T-helper 1 cell (primary cell): ENCODE measurements at places on chromosomes 6 and 20.

DNA sequence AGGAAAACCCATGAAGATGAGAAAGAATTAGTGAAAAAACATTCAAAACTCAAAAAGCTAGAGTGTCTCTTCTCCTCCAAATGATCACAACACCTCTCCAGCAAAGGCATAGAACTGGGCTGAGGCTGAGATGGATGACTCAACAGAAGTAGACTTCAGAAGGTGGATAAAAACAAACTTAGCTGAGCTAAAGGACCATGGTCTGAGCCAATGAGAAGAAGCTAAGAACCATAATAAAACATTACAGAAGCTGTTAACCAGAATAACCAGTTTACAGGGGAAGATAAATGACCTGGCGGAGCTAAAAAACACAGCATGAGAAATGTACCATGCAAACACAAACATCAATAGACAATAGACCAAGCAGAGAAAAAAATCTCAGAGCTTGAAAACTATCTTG is 904.1 kb upstream of the MANEA start:
- DNase-seq, result no peak

DNA sequence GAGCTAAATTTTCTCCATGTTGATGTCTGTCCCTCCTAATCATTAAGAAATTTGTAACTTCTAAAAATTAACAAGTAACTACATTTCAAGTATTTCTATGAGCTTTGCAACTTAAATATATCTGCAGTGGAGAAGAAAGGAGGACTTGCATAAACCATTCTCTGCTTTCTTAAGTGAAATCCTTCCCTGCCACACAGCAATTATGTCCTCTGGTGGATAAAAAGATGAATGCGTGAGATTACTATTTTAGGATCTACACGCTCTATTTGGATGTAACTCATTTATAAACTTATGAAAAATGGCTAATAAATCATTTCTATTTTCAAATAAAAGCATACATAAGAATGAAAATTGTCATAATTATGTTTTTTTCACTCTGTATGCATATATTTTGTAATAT is 338.0 kb upstream of the PTCHD4 start:
- DNase-seq, result no peak

- no peak for DNase-seq
These were observed 209.3 kb upstream of the CDH4 start for GRCh38 chr20:61042506-61043385.

DNA sequence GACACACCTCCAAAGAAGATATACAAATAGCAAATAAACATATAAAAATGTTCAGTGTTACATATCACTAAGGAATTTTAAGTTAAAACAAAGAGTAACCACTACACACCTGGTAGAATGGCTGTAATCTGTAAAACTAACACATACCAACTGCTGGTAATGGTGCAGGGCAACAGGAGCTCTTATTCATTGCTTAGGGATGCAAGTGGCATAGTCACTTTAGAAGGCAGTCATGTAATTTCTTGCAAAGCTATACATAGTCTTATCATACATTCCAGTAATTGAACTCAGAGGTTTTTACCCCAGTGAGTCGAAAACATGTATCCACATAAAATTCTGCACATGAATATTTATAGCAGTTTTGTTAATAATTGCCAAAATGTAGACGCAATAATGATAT is 906.8 kb upstream of the CITED2 start:
- DNase-seq, result no peak

DNA sequence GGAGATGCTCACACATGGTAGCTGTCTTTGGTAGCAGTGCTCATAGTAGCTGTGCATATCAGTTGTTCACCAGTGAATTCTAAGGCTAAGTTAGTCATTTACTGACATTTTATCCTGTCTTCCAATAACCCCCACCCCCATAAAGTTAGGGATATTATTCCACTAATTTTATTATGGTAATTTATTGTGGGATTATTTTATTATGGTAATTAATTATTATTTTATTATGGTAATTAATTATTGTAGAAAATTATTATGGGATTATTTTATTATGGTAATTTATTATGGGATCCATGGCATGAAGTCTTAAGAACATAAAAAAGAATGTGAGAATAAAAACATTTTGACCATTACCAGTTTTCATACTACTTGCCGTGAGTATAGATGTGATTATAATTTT is 406.5 kb downstream of the LAMA2 start:
- DNase-seq, result no peak

GRCh38 chr6:26545627-26546026 is 7.5 kb downstream of the HMGN4 start:
- no peak for DNase-seq

GRCh38 chr6:75084872-75085381 is 120.9 kb downstream of the COL12A1 start:
- DNase-seq, result no peak

- DNase-seq, result no peak
These were observed 2.2 kb upstream of the FAM209A start for GRCh38 chr20:56522311-56522710.

DNA sequence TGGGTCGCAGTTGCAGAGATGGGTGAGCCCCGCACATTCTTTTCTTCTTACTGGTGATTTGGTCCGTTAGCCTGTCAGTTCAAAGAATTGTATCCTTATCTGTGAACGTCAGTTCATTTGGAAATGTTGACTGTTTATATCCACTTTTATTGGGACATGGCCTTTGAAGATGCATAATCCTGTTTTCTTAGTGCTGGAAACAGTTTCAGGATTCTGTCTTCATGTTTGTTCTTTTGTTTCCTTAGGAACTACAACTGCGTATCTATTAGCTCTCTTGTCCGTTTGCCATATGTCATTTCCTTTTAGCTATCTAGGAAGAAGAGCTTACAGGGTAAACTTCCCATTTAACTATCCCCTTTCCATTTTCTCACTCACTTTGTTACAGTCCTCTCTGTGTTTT is 35.0 kb upstream of the TULP1 start:
- DNase-seq, result no peak

DNA sequence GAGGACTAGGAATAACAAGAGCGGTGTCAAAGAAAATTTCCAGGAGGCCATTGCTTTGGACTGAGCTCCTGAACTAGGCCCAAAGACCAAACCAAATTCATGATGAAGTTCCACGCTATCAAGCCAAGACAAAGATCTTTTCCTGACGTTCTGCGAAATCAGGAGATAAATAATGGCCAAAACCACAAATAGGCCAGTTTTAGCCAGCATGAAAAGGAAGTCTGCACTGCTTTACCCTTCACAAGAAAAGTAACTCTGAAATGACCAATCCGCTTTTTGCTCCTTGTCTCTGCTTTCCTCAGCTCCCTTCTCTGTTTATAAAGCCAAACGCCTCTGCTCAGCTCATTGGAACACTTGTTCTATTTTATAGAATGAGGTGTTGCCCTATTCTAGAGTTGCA is 6.7 kb downstream of the NCOA5 start:
- DNase-seq, result no peak

DNA sequence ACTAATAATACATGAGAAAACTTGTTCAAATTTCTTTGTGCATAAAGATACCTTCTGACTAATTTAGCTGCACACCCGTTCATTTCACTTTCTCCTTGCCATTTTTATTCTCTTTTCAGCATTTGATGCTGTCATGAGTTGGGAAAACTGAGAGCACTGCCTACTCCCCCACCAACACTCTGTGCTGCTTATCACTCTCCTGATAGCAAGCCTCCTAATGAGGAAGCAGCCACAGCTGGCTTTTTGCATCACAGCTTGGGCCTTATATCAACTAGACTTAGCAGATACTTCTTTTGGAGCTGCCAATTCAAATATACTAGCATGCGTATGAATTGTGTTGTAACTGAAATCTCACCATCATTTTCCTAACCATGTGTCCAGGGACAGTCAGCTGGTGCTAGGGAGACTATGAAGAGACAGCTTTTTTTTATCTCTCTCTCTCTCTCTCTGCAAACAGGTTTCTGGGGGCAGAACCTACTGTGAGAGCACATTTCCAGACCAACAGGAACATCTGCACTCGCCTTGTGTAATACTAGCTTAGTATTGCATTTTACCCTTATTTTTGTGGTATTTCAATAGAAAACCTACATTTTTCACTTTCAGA is 699.0 kb downstream of the KHDRBS2 start:
- DNase-seq, result no peak

DNA sequence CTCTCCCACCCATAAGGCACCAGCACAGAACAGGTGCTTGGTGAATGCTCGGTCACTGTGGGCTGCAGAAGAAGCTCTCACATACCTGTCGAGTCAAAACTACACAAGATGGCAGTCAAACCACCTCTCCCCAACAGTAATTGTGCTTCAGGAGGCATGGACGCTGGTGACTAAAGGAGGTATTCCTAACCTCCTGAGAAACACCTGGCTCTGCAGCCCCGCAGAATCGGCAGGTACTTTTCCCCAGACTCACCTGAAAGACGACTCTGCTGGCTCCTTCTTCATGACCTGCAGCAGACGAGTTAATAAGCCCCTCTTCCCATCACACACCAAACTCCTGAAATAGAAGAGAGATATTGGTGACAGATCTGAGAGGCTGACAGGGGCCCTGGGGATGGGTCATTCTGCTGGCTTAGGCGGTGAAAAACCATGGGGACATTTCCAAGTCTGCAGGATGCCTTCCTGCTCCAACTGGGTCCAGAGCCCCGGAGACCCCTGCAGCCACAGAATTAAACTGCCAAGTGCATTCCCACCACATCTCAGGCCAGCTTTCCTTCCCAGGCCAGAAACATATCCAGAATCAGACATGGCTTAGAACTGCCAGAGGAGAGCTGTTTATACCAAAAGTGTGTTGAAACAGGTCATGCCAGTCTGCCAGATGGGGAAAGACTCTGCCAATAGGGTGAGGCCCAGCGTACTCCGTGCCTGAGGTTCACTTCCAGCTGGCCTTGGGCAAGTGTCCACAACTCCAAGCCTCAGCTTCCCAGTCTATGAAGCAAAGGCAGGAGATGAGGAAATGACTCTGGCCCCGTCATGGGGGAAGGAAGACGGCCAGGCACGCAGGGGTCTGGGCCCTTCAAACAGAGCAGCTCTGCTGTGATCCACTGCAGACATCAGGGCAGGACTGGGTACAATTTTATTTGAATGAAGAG is 53.0 kb downstream of the MYH7B start:
- no peak for DNase-seq

- DNase-seq, result no peak
These were observed 31.0 kb downstream of the TIAM2 start for GRCh38 chr6:155026022-155026705.

- no peak for DNase-seq
These were observed 466.5 kb downstream of the MMUT start for GRCh38 chr6:48996461-48997119.

- DNase-seq, result no peak
These were observed 62.8 kb downstream of the SAMD3 start for GRCh38 chr6:130159956-130160355.

DNA sequence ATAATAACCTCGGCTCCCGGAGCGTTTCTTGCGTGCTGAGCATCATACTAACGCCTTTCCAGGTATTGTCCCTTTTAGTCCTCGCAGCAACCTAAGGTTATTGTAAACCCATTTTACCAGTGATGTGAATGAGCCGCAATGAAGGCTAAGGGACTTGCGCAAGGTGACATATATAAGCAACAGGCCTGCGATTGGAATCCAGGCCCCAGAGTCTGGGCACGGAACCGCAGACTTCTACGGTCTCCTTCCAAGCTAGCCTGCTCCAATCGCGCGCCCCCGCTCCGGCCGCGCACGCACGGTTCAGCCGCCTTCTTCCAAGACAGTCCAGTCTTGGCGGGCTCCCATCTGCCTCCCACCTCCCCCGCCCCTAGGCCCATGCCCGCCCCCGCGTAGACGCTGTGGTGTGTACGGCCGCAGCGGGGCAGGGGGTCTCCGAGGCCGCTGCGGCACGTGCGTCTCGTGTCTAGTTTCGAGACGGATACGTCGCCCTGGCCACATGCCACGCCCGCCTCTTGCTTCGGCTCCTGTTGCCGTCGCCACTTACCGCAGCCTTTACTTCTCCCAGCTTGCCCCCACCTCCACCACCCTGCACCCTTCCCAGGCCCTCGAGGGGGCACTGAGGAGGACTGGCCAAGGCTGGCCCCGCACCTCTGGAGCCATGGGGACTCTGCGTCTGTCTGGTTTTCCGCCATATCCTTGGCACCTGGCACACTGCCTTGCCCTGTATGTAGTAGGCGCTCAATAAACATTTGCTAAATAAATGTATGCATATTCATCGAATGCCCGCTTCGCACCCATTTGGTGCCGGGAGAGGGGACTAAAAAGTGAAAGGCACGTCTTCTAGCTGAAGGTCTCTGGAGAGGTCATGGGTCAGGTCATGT is 855 bp upstream of the GFOD1 start:
- DNase-seq, result peak; percentile 14

DNA sequence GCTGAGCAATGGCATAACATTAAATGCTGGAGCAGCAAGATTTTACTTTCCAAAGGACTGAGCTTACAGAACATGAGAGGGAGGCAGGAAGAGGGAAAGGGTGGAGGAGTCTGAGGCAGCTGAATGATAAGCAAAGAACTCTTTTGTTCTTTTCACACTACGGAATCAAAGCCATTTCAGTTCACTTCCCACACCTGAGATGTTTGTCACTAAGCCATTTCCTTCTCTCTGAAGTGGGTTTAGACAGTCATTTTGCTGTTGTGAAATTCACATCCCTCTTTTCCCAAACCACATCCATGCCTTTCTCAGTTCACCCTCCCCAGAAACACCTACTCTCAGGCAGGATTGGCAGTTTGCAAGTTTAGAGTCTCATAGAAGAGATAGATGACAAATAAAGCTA is 267.9 kb downstream of the ADGRG6 start:
- DNase-seq, result peak; percentile 21

GRCh38 chr6:40735121-40735520 is 148.0 kb upstream of the LRFN2 start:
- no peak for DNase-seq

GRCh38 chr6:81770381-81770780 is 17.9 kb upstream of the TENT5A start:
- no peak for DNase-seq

DNA sequence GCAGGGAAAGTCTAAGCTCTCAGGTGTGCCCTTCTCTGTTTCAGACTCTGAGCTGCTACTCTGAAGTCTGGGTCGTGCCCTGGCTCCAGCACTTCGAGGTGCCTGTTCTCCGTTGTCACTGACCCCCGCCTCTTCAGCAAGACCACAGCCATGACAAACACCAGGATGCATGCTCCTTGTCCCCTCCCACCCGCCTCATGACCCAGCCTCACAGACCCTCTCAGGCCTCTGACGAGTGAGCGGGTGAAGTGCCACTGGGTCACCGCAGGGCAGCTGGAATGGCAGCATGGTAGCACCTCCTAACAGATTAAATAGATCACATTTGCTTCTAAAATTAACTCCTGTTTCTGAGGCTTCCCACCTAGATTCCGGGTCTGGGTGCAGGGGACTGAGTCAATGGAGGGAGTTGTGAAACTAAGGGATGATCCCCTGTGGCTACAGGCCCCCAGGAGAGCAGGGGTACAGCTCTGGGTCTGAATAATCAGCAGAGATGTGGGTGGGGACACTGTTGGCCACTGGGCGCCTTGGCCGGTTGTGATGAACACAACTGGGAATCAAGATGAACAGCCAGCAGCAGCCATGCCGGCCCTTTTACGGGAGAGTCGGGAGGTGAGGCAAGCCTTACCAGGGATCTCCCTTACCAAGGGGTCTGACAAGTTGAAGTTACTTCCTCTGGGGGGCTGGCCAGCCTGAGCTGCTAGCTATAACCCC is 10.7 kb downstream of the CST7 start:
- DNase-seq, result no peak

- DNase-seq, result no peak
These were observed 71.3 kb upstream of the EYA4 start for GRCh38 chr6:133169901-133170300.

- no peak for DNase-seq
These were observed 822 bp downstream of the ELOVL4 start for GRCh38 chr6:79946272-79947190.
